Activated naive CD4-positive, alpha-beta T cell treated with Interleukin-2 at 50 U/mL for 16 hours (primary cell): ENCODE measurements at places on chromosomes 2 and 18.

- DNase-seq: no peak
Observed at GRCh38 chr18:75304678-75305557, 94.3 kb downstream of the TSHZ1 start.

GRCh38 chr2:226664140-226664539 lies 135.5 kb downstream of the IRS1 start:
- DNase-seq: no peak

GRCh38 chr2:219596954-219597551 lies 604 bp upstream of the STK11IP start:
- DNase-seq: no peak

DNA sequence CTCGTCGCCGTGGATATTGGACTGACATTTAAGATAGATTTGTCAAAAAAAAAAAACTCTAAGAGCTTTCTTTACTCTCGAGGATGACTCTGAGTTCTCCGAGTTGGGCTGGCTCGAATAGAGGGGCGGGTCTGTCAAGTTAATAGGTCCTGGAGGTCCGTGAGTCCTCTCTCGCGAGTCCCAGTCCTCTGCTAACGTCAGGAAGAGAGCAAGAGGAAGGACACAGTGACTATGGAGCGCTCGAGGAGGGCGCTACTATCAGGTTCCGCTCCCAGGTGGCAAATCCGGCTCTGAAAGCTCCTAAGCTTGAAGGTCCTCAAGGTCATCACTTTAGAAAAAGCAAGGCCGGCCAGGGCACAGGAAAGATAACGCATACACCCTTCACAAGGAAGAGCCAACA lies 404 bp upstream of the AKAIN1 start:
- no peak for DNase-seq

- no peak for DNase-seq
Observed at GRCh38 chr18:77071061-77071460, 61.5 kb downstream of the MBP start.

DNA sequence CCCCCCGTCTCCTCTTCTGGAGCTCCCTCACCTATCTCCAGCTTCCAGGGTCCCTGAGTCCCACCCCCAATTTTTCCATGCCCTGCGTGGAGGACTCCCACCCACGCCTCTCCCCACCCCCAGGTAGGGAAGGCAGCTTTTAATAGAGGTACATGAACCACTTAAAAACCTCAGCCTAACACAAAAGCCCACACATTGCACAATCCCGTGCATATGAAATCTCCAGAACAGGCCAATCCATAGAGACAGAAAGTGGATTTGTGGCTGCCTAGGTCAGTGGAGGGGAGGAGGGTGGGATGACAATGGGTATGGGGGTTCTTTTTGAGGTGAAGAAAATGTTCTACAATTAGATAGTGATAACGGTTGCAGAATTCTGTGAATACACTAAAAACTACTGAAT lies 145.6 kb downstream of the CABLES1 start:
- no peak for DNase-seq

GRCh38 chr18:43772907-43773306 lies 495.6 kb upstream of the SYT4 start:
- no peak for DNase-seq

DNA sequence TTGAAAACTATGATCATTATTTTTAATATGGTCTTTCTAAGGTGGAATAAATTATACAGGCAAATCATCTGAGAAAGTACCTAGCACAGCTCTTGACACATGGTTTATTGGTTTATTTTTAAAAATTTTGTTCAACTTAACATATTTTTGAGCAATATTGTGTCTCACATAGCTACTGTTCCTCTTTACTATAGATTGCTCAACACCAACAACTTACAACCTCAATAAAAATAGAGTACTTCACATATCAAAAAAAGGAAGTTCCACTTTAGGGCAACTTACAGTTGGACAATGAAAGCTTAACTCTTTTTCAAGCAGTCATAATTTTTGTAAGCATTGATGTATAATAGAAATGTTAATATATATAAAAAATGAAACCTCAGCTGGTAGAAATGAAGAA lies 440.9 kb upstream of the UBE2E3 start:
- DNase-seq: no peak

- no peak for DNase-seq
Observed at GRCh38 chr2:176174824-176175708, 13.4 kb upstream of the HOXD1 start.

GRCh38 chr2:181008407-181008806 lies 28.0 kb downstream of the UBE2E3 start:
- DNase-seq: no peak

- no peak for DNase-seq
Observed at GRCh38 chr2:191804766-191805165, 42.1 kb downstream of the CAVIN2 start.

GRCh38 chr18:36162981-36163380 lies 24.3 kb upstream of the MOCOS start:
- DNase-seq: no peak

DNA sequence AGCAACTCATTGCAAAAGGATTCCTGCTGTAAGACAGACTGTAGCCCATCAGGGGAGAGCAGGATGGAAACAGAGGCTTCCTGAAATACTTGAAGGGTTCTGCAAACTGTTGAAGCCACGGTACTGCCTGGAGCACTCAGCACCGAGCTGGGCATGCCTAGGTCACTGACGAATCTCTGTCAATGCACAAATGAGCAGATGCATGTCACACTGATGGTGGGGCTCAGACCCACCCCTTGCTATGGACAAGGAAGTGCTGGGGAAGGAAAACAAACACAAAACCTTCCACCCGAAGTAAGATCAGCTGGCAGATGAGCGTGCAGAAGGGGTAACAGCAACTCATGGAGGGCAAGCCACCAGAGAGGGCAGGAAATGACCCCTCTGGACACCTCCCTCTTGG lies 136.7 kb downstream of the BCL2 start:
- DNase-seq: no peak

DNA sequence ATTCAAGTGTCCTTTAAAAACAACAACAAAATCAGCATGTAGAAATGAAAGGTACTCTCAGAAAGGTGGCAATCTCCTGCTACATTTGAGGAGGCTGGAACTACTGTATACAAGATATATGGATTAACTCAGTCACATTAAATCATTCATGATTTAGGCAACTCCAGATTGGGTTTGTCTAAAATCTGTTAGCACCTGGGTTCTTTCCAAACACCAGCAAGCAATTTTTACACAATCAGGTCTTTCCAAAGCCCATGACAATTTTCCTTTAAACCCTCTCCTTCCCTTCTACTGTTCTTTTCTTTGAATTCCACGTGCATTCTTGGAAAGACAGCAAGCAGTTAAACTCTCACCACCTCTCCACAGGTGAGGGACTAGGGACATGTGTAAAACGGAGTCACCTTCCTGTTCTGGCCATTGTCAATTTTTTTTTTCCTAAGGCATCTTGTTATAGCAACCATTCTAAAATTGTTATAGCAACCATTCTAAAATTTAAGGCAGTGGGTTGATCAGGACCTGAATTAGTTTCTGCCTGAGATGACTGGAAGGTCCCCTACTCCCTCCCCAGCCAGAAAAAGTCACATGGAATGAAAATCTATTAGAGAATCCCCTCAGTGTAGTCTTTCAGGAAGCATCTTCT lies 113.9 kb downstream of the ANKRD44 start:
- DNase-seq: no peak

- DNase-seq: no peak
Observed at GRCh38 chr2:105220604-105221003, 20.9 kb upstream of the GPR45 start.

GRCh38 chr2:206556357-206556949 lies 85.8 kb upstream of the FAM237A start:
- no peak for DNase-seq

DNA sequence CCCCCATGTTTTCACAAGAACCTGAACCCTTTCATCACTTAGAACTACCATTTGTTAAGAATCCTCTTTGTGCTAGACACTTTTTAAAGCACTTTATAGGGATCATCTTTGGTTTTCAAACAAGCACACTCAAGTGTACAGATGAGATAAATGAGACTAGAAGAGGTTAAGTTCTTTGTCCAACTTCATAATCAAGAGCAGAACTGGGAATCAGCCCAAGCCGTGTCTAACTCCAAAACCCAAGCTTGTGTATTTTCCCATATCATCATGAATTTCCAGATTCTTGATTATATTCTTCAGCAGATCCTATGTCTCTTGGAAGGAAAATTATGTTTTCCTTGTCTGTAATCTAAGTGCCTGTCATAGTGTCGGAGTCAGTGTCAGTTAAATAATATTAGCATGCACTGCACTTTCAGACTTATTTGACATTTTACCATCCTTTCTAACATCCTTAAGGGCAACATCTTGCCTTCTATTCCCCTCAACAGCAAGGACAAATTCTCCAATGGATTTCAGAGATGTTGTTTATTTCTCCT lies 123.0 kb upstream of the SETBP1 start:
- no peak for DNase-seq

- DNase-seq: no peak
Observed at GRCh38 chr2:217147818-217148217, 288.0 kb upstream of the TNP1 start.
